ENCODE measurements at places on chromosomes 4 and X.

- no peaks in the 10 kb centered on the region for H3K4me1 ChIP-seq
- H3K4me3 ChIP-seq, result no peak overlapping the region
- no peak overlapping the region for H3K27ac ChIP-seq
- H3K36me3 ChIP-seq, result no peaks in the 10 kb centered on the region
- DNase-seq, result no peak
These were observed 1.8 kb downstream of the EPHA5 start for GRCh38 chr4:65668201-65669089.

DNA sequence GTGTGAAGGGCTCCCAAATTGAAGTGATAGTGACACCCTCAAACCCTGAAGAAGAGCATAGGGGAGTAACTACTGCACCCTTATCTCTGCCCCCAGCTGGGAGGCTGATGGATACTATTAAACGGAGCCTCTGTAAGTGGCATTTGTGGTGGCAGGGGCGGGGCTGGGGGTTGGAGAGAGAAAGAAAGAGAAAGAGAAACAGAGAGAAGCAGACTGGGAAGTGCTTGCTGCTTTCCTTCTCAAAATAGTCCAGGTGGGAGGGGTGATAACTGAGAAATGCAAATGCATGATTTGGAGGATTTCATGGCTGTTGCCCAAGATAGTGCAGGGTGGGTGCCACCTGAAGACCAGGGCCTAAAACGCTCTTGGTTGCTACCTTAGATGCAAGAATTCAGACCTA, 253.5 kb upstream of the GATB start:
- no peaks in the 10 kb centered on the region for H3K36me3 ChIP-seq
- H3K27ac ChIP-seq, result peak overlapping the region; percentile 40
- peak; percentile 35 for DNase-seq
- peaks cover 25% of the 10 kb centered on the region for H3K4me1 ChIP-seq

DNA sequence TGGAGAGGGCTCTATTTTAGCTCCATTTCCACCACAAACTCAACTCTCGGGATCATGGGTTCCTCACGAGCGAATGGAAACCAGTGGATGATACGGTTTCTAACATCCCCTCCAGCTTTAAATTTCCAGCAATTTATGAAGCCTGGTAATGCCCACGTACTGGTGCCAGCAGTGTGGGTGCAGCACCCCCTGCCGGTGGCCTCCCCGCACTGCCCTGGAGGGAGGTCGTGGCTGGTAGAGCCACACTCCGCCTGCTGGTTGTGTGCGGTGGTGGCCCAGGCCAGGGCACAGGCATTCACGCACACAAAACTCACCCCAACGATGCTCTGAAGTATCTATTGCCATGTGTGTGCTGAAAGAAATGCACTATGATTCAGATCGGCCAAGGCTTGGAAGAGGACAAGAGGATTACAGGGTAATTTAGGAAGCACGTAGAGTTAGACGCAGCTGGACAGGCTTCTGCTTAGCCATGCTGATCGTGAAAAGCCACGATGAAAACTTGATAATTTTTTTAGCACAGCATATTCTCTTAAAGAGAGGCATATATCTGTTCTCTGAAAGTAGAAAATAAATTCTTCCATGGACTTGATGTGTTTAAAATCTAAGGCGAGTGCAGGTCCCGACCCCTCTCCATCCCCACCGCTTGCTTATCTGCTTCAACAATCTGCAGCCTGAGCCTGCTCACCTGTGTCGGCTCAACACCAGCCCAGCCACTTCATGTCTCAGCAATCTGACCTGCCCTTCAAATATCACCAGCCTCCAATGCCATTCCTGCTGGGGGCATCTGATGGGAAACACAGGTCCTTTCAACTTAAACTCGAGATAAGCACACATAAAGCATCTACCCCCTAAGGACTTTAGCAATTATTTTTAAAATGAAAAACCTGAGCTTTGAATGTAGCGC, 59.1 kb downstream of the SCD5 start:
- no peak overlapping the region for H3K4me3 ChIP-seq
- no peaks in the 10 kb centered on the region for H3K36me3 ChIP-seq
- DNase-seq, result peak; percentile 33
- no peaks in the 10 kb centered on the region for H3K4me1 ChIP-seq
- H3K27ac ChIP-seq, result no peak overlapping the region

DNA sequence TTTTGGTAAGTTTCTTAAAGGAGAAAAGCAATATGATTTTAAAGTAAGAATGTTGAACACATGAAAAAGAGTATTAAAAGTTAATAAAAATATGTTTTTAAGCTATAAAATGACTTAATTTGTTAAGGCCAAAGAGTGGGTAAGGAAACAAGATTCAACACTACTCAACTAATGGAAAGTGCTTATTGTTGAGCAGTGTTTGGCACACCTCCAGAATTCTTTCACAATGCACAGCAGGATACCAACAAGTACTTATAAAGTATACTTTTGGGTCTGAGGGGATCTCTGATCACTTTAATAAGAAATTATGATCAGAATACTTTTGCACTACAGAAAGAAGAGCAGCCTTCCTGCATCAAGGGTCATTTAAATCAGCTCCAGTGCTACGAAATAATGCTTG, 5.9 kb downstream of the LAMP2 start:
- no peaks in the 10 kb centered on the region for H3K36me3 ChIP-seq
- H3K4me1 ChIP-seq, result peaks cover 8% of the 10 kb centered on the region

- no peaks in the 10 kb centered on the region for H3K36me3 ChIP-seq
- H3K4me1 ChIP-seq, result no peaks in the 10 kb centered on the region
- no peaks in the 10 kb centered on the region for H3K27me3 ChIP-seq
- DNase-seq, result no peak
- H3K4me3 ChIP-seq, result no peak overlapping the region
These were observed 124.5 kb upstream of the HCCS start for GRCh38 chrX:10986616-10987015.

DNA sequence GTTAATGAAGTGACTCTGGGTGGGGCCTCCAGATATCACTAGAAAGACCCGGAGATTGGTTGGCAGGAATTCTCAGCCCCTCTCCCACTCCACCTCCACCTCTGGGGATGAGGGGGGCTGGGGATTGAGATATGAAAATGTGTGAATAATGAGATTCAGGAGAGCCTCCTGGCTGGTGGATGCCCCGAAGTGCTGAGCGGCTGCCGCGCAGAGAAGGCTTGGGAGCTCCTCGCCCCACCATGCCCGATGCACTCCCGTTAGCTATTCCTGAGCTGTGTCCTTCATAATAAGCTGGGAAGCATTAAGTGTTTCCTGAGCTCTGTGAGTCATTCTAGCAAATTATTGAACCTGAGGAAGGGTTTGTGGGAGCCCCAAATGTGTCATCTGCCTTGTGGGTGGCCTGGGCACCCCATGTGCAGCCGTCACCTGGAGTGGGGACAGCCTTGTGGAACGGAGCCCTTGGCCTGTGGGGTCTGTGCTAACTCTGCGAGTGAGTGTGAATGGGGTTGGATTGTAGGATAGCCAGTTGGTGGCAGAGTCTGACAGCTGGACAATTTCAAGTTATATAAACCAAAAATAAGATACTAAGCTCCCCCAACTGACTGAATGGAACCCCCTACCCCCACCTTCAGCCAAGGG, 4.4 kb upstream of the MAEA start:
- no peaks in the 10 kb centered on the region for H3K27me3 ChIP-seq
- H3K4me1 ChIP-seq, result peaks cover 9% of the 10 kb centered on the region
- H3K27ac ChIP-seq, result no peak overlapping the region
- H3K4me3 ChIP-seq, result no peak overlapping the region
- no peak for DNase-seq

DNA sequence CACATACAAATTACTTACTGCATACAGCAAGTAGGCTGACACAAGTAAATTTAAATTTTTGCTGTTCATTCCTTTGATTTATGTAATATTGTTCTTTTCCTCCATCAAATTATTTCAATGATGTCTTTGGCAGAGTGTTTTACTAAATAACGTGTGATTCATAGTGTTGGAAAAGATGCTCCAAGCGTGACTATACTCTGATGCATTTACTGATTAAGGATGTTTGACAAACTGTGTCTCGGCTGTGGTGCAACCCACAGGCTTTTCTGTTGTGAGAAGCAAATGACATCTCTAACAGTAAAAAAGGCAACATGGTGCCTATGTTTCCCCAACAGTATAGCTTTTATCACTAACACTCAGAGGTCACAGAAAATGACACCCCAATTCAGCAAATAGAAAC, 540.9 kb downstream of the PPP4R3C start:
- no peak overlapping the region for H3K27ac ChIP-seq
- no peaks in the 10 kb centered on the region for H3K27me3 ChIP-seq
- DNase-seq, result no peak
- H3K36me3 ChIP-seq, result no peaks in the 10 kb centered on the region
- no peaks in the 10 kb centered on the region for H3K4me1 ChIP-seq

GRCh38 chr4:88705805-88706492, 8.3 kb upstream of the NAP1L5 start:
- H3K4me1 ChIP-seq, result no peaks in the 10 kb centered on the region
- DNase-seq, result no peak
- H3K36me3 ChIP-seq, result peaks cover 27% of the 10 kb centered on the region
- no peaks in the 10 kb centered on the region for H3K27me3 ChIP-seq
- H3K27ac ChIP-seq, result no peak overlapping the region

- DNase-seq, result no peak
- no peak overlapping the region for H3K4me3 ChIP-seq
- H3K36me3 ChIP-seq, result peaks cover 40% of the 10 kb centered on the region
- H3K27me3 ChIP-seq, result no peaks in the 10 kb centered on the region
- no peak overlapping the region for H3K27ac ChIP-seq
- H3K4me1 ChIP-seq, result no peaks in the 10 kb centered on the region
These were observed 65.4 kb downstream of the CCKAR start for GRCh38 chr4:26424838-26425237.

- no peaks in the 10 kb centered on the region for H3K27me3 ChIP-seq
- H3K4me3 ChIP-seq, result no peak overlapping the region
- DNase-seq, result no peak
These were observed 10.4 kb downstream of the SMPX start for GRCh38 chrX:21747558-21747957.

DNA sequence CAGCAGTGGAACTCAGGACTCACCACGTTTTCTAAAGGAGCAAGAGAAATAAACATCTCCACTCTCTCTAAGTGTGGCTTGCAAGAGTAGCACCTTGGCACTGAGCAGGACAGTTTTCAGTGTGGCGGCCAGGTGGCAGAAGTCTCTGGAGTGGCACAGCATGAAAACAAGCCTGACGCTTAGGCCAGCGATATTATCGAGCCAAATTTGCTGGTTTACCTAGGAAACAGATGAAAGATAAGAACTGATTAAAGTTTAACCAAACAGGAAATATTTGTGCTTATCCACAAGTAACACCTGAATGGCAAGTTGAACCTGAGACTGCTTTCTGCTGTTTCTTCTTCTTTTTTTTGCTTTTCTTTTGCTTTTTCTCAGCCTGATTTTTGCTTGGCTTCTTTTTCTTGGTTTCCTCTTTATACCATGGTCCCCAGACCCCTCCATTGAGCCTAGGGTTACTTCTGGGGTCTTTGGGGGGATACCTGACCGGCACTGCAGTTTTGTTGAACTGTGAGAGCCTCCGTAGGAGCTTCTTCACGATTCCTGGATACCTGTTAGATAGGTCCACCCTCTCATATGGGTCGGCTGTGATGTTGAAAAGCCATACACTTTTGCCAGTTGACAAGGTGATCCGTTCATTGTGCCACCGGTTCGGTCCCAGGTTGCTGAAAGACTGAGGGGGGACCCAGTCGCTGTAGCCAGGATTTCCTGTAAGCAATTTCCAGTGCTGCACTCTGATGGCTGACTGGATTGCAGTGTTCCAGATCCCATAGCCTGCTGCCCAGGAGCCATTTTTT, 77.3 kb downstream of the ARSJ start:
- H3K4me1 ChIP-seq, result peaks cover 13% of the 10 kb centered on the region
- H3K4me3 ChIP-seq, result no peak overlapping the region
- DNase-seq, result peak; percentile 12
- no peaks in the 10 kb centered on the region for H3K36me3 ChIP-seq
- no peaks in the 10 kb centered on the region for H3K27me3 ChIP-seq

- H3K36me3 ChIP-seq, result no peaks in the 10 kb centered on the region
- H3K4me3 ChIP-seq, result no peak overlapping the region
- H3K27ac ChIP-seq, result no peak overlapping the region
- H3K27me3 ChIP-seq, result no peaks in the 10 kb centered on the region
- no peaks in the 10 kb centered on the region for H3K4me1 ChIP-seq
- DNase-seq, result no peak
These were observed 17.4 kb upstream of the PWWP3B start for GRCh38 chrX:106150701-106151100.

GRCh38 chr4:102501447-102501696, 213 bp downstream of the NFKB1 start:
- peak overlapping the region; percentile 99 for H3K27ac ChIP-seq
- peaks cover 38% of the 10 kb centered on the region for H3K4me1 ChIP-seq
- H3K4me3 ChIP-seq, result peak overlapping the region; percentile 88
- no peak for DNase-seq
- no peaks in the 10 kb centered on the region for H3K36me3 ChIP-seq
- no peaks in the 10 kb centered on the region for H3K27me3 ChIP-seq

GRCh38 chrX:110402091-110402849, 43.6 kb downstream of the RTL9 start:
- no peaks in the 10 kb centered on the region for H3K36me3 ChIP-seq
- H3K27ac ChIP-seq, result no peak overlapping the region
- no peaks in the 10 kb centered on the region for H3K4me1 ChIP-seq
- no peaks in the 10 kb centered on the region for H3K27me3 ChIP-seq

GRCh38 chr4:152041295-152041694, 280.5 kb upstream of the GATB start:
- no peaks in the 10 kb centered on the region for H3K27me3 ChIP-seq
- DNase-seq, result no peak
- H3K27ac ChIP-seq, result no peak overlapping the region
- peaks cover 18% of the 10 kb centered on the region for H3K4me1 ChIP-seq
- H3K4me3 ChIP-seq, result no peak overlapping the region
- no peaks in the 10 kb centered on the region for H3K36me3 ChIP-seq

DNA sequence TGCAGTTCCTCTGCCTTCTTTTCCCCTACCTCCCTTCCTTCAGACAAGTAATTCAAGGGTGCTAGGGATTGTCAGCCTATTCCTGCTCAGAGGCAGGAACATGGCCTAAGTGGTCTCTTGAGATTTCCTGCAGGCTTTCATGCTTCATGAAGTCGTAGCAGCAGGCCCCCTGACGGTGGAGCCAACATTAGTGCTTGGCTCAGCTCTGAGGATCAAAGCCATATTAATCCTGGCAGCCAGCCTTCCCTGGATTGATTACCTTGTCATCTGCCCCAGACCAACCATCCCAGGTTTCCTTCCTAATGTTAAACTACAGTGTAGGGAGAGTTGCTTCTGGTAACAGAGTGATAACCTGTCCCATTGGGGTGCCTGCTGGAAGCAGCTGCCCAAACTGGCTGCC, 84.1 kb downstream of the SLC16A2 start:
- no peak overlapping the region for H3K27ac ChIP-seq
- H3K4me1 ChIP-seq, result peaks cover 4% of the 10 kb centered on the region
- no peaks in the 10 kb centered on the region for H3K27me3 ChIP-seq
- H3K4me3 ChIP-seq, result no peak overlapping the region
- H3K36me3 ChIP-seq, result no peaks in the 10 kb centered on the region

GRCh38 chr4:53362093-53362492, 3.8 kb downstream of the SCFD2 start:
- H3K4me3 ChIP-seq, result no peak overlapping the region
- no peak overlapping the region for H3K27ac ChIP-seq
- no peaks in the 10 kb centered on the region for H3K36me3 ChIP-seq
- H3K27me3 ChIP-seq, result no peaks in the 10 kb centered on the region

GRCh38 chrX:72477781-72478181, 94.9 kb downstream of the HDAC8 start:
- no peak overlapping the region for H3K4me3 ChIP-seq
- no peaks in the 10 kb centered on the region for H3K4me1 ChIP-seq
- no peak overlapping the region for H3K27ac ChIP-seq
- peaks cover 2% of the 10 kb centered on the region for H3K36me3 ChIP-seq
- no peak for DNase-seq

- no peaks in the 10 kb centered on the region for H3K4me1 ChIP-seq
- H3K27me3 ChIP-seq, result no peaks in the 10 kb centered on the region
- no peak overlapping the region for H3K27ac ChIP-seq
- H3K36me3 ChIP-seq, result no peaks in the 10 kb centered on the region
- no peak overlapping the region for H3K4me3 ChIP-seq
- DNase-seq, result no peak
These were observed 66.8 kb downstream of the POLA1 start for GRCh38 chrX:24760363-24761000.
